T47D (cell line): ENCODE measurements at places on chromosomes 1 and 21.

- DNase-seq: no peak
Observed at GRCh38 chr1:191348328-191348727, 809.9 kb upstream of the RGS18 start.

DNA sequence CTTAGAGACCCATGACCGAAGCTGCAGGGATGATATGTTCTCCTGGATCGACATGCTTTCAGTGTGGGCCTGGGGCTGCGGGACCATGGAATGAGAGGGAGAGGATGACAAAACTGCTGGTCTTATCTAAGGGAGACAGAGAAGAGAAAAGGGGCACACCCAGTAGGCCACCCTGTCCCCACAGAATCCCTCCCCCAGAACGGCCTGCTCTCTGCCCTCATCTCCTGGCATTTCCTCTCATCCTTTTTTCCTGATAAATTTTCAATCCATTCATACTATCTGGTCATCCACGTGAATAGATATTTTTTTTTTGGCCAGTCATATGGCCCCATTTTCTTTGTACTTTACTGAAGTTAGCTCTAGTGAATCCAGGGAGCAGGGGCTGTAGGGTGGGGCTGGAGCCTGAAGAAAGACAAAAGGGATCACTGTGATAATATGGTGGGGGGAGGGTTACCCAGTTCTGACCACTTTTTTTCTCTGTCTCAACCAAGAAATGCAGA lies at the start of gene PKLR:
TSS of gene PKLR (minus strand) at position 97 of the 500 bp plus-strand sequence. CDS start at position 54, 43 bp downstream.
- no peak for DNase-seq

- peak; percentile 37 for DNase-seq
Observed at GRCh38 chr1:63701187-63701586, 72.6 kb upstream of the ROR1 start.

GRCh38 chr1:84259376-84259775 lies 42.1 kb upstream of the SAMD13 start:
- no peak for DNase-seq

DNA sequence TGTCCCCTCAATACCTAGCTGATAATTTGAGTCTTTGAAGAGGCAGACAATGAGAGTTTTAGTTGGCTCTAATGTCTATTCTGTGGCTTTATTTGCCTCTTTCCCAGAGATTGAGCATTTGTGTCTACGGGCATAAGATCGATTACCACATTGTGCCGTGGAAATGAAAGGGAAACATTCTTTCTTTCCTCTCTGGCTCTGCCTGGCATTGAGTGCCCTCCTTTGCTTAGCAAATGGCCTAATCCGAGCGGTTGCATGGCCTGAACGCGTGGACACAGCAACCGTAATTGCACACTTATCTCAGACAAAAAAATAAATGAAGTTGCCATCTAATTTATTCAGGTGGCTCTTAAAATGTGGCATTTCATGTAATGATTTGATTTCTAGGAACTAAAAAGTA lies 247.9 kb downstream of the ADGRL2 start:
- no peak for DNase-seq
